NCI-H1105 treated with DMSO at 0.1 percent for 48 hours (cell line): ENCODE measurements at places on chromosomes 6 and 20.
A peak's percentile ranks its signal among the peaks of the same experiment; 100 is the strongest.

DNA sequence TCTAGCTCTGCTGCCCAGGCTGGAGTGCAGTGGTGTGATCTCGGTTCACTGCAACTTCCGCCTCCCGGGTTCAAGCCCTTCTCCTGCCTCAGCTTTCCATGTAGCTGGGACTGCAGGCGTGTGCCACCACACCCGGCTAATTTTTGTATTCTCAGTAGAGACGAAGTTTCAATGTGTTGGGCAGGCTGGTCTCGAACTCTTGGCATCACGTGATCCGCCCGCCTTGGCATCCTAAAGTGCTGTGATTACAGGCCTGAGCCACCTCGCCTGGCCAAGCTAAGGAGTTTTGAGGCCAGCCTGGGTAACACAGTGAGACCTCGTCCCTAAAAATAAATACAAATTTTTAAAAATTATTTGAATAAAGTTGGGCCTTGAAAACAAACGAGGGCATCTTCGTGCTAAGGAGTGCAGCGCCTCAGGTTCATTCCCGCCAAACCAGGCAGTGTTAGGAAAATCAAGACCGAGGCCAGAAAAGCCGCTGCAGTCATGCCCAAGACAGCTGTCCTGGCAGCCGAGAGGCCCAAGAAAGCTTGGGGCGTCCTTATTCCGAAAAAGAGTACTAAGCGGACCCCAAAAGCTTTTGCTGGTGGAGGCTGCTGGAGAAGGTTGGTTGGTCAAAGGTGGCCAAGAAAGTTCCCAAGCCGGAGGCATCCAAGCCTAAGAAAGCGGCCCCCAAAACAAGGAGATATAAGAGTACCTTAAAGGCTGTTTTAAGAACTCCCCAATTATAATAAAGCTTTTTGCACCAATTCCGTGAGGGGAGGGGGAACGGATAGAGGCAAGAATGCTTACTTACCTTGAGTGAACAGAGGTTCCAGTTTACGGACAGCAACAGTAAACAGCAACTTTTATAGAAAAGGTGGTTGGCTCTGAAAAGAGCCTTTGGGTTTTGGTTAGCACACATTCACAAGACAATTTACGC is 109.0 kb downstream of the HFE start:
- no peak for DNase-seq

- peak; percentile 84 for DNase-seq
Measured at GRCh38 chr20:46458866-46459750, 52.7 kb upstream of the ELMO2 start.

DNA sequence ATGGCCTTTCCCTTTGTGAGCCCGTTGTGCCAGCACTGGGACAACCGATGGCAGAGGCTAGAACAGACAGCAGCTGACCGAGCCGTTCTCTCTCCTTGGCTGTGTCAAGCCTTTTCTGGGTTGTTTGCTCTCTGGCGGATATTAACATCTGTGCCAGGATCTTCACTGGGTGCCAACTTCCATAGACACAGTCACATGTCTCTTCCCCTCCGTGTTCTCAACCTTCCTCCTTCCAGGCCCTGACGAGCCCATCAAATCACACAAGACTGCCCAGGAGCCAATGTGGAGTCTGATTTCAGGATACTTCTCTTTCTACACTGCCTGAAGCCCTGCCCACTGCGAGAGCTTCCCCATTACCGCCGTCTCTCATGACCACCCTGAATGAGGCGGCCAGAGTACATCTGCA is 111.0 kb upstream of the RALGAPA2 start:
- DNase-seq = peak; percentile 22

DNA sequence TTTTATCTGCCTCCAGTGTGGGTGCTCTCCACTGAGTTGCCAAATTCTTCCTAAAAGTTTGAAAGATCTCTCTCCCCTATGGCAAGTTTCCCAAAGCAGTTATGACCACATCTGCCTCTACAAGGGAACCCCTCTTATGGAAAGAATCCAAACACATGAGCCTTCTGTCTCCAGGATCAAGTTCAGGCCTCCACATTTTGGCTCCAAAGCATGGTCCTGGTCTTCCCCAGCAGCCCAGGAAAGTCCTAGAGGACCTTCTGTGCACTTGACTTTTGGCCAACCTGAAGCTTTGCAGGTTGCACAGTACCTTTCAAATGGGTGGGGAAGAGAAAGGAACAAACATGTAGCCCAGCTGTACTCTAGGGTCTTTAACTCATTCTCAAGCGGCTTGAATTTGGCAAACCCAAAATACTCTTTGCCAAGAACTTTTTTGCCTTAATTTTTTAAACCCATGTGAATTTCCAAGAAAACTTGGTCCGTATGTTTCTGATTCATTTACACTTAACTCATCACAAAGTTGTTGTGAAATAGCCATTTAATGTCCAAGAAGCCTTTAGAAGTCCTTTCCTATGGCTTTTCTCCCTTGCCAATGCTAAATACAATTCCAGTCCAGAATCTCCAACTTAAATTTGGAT is 240.1 kb upstream of the TBX18 start:
- no peak for DNase-seq

GRCh38 chr20:45291526-45291925 is 15.1 kb upstream of the RBPJL start:
- no peak for DNase-seq

DNA sequence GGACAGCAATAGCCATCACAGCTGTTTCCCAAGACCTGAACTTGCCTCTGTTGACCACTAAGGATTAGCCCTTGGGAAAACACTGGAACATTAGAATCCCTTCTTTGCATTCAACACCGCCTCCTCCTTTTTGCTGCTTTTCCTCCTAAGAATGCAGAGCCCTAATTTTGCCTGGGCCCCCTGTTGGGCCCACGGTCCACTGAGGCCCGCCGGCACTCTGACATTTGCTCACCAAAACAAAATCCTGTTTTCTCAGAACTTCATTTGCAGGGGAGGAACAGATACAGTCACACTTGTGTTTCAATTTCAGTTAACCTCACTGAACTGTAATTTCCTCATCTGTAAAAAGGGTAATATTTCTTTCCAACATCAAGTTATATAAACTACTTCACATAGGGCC is 116.0 kb upstream of the JARID2 start:
- DNase-seq = no peak

GRCh38 chr20:61724376-61724775 is 341.3 kb downstream of the TAF4 start:
- DNase-seq = no peak

GRCh38 chr20:21490105-21490504 is 23.8 kb downstream of the NKX2-2 start:
- no peak for DNase-seq
